Cortex of kidney (tissue), 1 donor: ENCODE measurements at places on chromosomes 7 and 10.

GRCh38 chr10:124724279-124725027 lies 19.7 kb downstream of the FAM53B start:
- no peak for DNase-seq

- no peak for DNase-seq
Observed at GRCh38 chr10:73095481-73096021, 1.1 kb downstream of the P4HA1 start.

DNA sequence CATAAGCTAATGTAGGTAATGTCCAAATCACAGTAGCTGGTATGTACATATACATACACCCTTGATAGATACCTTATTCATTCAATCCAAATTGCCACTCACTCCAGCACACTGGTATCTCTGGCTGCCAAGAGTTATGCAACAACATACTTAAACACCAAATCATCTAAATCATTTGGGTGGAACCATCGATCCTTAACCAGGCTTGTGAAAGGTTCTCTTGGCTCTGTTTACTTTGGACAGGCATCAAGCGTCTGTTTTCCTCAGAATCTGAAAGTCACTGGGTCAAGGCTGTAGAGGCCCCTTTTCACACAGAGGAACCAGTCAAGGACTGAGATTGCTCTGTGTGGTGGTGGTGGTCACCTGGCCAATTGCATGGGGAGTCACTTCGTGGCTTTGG lies 24.6 kb downstream of the JAZF1 start:
- no peak for DNase-seq

DNA sequence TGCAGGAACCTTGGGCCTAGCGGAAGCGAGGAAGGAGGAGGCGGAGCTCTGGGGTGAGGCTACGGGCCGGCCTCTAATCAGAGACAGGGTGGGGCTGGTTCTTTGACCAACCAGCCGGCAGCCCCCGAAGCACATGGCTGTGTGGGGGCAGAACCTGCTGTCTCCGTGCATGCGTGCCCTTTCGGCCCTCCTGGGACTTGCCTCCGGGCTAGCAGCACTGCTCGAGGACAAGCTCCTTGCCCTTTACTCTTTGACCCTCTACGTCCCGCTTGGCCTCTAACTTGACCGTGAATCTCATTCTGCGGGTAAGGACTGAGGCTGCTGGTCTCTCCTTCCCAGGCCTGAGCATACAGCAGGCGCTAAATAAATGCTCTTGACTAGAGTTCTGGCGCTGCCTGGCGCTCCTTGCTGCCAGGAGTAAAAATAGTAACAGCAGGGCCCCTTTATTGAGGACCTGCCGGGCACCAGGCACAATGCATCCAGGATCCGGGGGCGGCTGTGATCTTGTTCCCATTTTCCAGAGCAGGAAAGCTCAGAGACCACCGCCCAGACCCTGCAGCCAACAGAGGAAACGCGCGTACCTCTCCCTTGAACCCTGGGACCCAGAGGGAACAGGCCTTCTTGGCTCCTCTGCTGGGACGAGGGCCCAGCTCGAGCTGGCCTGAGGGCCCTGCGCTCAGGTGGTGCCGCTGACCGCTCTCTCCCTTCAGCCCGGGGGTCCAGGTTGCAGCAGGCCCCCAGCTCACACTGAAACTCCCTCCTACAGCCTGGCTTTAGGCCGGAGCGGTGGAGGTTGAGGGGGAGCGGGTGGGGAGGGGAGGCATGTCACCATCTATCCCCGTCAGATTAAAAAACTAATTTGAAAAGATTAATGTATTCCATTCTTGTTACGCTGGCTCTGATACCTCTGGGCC lies 2.7 kb upstream of the COMTD1 start:
- no peak for DNase-seq

GRCh38 chr10:106183041-106183440 lies 981.5 kb downstream of the SORCS1 start:
- DNase-seq = no peak

DNA sequence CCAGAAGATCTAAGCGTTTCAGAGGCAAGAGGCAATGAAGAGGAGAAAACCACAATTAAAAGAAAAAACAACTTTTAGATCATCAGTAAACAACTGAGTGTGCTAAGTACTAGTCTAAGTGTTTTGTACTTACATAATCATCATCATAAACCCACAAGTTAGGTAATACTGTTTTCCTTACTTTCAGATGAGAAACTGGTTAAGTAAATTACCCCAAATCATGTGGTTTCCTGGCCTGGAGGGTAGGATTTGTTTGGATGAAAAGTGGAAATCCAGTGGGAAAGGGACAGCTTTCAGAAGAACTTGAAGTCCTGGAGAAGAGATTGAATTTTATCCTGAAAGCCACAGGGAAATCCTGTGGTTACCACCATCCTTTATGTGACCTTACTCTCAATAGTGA lies 463.3 kb downstream of the LRMDA start:
- DNase-seq = no peak

GRCh38 chr7:136359333-136359903 lies 382.3 kb upstream of the MTPN start:
- no peak for DNase-seq

DNA sequence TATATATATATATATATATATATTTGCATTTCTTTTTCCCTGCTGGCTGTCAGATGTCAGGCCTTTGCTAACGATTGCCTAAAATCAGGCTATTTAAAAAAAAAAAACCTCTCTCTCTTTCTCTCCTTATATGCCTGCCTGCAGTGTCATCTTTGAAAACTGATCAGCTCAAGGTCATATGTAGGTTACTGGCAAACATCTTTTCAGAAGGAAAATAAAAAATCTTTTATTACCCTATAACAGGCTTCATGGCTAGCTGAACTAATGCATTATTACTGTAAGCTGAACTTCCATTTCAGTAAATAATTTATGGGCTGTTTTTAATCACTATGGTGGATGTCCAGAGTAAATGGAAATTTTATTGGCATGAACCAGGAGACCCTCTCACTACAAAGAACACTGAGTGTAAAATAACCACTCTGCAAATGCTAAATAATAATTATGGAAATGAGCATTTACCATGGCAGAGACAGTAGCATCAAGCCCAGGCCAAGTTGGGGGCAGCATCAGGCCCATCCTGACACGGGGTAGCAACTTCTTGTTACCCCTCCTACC lies 29.3 kb downstream of the HSPA12A start:
- DNase-seq = no peak

DNA sequence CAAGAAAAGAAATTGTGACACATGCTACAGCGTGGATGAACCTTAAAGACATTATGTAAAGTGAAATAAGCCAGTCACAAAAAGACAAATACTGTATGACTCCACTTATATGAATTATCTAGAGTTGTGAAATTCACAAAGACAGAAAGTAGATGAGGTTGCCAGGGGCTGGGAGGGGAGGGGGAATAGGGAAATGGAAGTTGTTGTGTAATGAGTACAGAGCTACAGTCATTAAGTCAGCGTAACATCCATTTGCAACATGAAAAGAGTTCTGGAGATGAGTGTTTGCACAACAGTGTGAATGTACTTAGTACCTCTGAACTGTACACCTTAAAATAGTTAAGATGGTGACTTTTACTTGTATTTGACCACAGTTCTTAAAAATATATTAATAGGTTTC lies 112.1 kb upstream of the CDK1 start:
- DNase-seq = no peak

GRCh38 chr7:44279731-44280505 lies 45.5 kb downstream of the CAMK2B start:
- DNase-seq = no peak

DNA sequence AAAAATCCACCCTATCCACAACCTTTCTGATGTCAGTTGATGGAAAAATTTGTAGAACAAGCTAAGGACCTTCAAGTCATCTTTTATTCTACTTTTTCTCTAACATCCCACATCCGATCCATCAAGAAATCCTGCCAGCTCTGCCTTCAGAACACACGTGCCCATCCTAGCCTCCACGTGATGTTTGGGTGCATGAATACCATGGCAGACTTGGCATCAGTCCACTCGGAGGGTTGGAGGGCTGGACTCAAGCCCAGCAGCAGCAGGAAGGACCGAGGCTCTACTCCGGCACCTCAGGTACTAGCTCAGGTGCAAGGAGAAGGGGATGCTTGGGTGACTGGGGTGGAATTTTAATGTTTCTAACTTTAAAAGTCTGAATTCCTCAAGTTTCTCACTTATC lies 428.6 kb downstream of the DPP6 start:
- no peak for DNase-seq

DNA sequence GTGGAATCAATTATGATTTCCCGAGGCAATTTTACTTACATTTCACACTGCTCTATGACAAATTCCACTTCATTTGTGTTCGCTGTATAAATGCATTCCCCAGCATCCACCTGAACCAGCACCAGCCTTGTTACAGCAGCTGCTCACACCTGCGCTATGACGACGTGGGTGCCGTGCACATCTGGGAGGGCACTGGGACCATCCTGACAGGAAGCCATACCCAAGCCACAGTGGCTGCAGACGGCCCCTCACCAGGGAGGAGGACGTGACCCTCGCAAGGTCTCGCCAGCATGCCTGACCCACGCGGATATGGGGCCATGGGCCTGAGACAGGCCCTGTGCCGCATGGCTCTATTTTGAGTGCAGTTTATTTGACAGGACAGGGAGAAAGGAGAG lies 201.3 kb downstream of the MAD1L1 start:
- no peak for DNase-seq

DNA sequence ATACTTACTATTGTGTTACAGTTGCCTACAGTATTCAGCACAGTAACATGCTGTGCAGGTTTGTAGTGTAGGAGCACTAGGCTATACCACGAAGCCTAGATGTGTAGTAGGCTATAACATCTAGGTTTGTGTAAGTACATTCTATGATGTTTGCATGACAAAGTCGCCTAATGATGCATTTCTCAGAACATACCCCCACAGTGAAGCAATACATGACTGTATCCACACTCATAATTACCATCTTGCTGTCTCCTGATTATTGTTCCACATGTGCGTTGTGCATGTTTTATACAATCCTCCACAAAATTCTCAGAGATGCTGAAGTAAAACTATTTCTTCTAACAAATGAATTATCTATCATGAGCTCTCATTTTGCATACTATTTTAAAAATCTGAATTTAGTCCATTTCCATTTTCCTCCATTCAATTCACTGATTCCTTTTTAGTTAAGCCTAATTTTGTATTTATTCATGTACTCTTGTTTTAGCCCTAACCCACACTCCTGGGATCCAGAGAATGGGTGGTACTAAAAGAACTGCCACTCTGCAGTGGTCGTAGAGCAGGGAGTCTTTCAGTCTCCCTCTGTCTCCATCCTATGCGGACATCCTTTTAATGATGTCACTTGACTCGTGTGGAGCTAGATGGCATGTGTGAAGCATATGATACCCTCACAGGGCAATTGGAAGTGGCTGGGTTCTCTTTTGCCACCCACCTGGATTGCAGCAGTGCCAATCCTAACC lies 67.6 kb upstream of the CAV2 start:
- no peak for DNase-seq

DNA sequence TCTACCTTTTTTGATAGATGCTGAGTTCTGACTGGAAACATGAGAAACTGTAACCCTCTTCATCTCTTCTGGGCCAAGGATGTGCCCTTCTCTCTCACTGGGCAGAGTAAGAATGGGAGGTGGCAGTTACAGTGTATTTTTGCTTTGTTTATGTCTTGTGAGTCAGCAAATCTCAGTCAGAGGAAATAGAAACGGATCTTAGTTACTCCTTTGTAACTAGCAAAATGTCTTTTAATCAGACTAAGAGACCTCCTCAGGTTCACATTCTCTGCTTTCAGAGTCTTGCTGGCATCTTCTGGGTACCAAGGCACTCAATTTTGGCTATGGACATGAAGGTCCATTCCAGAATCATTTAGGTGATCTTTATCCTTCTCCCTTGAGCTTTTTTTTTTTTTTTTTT lies 70.9 kb downstream of the HHEX start:
- DNase-seq = no peak

DNA sequence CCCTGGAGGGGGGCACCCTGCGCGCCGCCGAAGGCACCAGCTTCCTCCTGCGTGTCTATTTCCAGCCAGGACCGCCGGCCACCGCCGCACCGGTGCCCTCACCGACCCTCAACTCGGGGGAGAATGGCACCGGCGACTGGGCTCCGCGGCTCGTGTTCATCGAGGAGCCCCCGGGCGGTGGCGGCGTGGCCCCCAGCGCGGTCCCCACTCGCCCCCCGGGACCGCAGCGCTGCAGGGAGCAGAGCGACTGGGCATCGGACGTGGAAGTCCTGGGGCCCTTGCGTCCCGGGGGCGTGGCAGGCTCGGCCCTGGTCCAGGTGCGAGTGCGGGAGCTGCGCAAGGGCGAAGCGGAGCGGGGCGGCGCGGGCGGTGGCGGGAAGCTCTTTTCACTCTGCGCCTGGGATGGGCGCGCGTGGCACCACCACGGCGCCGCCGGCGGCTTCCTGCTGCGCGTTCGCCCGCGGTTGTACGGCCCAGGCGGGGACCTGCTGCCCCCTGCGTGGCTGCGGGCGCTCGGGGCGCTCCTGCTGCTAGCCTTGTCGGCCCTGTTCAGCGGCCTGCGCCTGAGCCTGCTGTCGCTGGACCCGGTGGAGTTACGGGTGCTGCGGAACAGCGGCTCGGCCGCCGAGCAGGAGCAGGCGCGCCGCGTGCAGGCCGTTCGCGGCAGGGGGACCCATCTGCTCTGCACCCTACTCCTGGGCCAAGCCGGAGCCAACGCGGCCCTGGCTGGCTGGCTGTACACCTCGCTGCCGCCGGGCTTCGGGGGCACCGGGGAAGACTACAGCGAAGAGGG lies 594 bp downstream of the CNNM1 start:
- no peak for DNase-seq

- no peak for DNase-seq
Observed at GRCh38 chr7:82757-83155, 109.6 kb upstream of the FAM20C start.

- DNase-seq = no peak
Observed at GRCh38 chr7:12056381-12056780, 154.7 kb upstream of the TMEM106B start.

DNA sequence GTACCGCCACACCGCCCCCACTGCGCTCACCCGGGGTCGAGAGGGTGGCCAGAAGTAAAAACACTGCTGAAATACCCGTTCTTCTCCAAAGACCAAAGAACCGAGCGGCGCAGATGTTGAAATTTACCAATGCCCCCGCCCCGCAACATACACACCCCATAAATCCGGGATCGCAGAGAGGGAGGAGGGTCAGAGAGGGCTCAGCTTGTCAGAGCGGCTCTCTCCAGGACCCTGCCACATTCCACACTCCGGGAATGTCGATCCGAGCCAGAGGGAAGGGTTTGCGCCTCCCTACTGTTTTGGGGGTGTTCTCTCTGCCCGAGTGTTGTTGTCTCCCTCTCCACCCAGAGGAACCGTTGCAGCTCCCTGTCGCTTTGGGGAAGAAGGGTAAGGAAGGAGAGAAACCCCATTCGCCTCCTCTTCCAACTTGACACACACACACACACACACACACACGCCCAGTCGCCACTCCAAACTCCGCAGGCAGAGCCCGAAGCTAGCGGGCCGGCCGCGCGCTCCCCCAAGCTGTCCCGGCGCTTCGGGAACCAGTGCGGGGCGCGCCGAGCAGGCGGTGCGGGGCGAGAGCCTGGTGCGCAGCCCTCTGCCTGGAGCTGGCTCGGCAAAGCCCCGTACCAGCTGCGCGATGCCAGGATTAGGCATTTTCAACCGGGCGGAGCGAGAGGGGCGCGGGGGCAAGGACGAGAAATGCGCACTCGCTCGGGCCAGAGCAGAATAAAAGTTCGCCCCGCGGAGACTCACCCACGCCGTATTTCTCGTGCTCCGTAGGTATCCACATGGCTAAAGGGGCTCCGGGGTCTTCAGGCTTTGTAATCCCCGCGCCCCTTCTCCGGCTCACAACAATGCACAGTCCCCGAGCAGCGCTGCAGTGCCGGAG lies 609 bp downstream of the DOCK4 start:
- no peak for DNase-seq

GRCh38 chr10:104057717-104058116 lies 28.0 kb downstream of the COL17A1 start:
- DNase-seq = no peak
